ENCODE measurements at places on chromosomes 16 and 17.

DNA sequence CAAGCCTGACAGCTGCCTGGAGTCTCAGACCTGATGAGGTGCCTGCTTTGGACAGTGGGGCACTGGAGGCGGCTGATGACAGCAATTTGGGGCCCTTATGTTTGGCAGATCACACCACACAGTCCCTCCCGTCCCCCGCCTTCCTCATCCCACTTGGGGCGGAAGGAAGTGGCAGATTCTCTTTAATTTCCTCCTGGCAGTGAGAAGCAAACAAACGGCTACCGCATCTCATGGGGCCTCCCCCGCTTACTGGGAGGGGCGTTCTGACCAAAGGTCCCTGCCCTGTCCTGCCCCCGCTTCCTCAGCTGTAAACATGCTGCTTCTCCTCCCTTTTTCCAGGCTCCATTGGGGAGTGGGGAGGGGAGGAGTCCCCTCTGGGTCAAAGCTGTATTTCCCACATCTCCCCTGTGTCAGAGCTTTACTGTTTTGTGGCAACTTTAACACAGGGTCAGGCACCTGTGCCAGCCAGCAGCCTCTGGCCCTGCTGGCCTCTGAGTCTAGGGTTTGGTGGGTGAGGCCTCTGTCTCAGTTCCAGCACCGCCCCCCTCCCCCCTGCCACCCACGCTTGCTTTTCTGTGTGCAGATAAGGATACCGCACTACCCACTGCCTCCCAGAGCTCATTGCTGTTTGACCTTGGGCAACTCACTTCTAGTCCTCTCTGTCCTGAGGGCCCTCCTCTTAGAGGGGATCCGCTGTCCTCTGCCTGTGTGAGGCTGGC, 5.4 kb upstream of the NFATC3 start:
- no peak for DNase-seq

DNA sequence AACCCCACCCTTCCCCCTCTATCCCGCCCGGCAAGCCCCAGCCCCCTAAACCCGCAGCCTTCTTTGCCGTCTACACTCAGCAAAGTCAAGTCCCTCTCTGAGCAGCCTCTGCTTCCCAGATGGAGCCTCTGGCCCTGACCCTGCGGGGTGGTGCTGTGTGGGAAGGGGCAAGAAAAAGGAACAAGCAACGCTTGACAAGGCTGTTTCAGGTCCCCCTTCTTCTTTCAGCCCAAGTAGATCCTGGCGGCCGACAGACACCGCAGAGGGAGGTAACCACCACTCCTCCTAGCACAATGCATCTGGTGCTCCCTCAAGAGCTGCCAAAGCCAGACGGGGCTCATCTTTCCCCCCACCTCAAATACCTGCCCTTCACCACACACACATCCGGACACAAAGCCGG, 178.3 kb downstream of the ENGASE start:
- DNase-seq = no peak

DNA sequence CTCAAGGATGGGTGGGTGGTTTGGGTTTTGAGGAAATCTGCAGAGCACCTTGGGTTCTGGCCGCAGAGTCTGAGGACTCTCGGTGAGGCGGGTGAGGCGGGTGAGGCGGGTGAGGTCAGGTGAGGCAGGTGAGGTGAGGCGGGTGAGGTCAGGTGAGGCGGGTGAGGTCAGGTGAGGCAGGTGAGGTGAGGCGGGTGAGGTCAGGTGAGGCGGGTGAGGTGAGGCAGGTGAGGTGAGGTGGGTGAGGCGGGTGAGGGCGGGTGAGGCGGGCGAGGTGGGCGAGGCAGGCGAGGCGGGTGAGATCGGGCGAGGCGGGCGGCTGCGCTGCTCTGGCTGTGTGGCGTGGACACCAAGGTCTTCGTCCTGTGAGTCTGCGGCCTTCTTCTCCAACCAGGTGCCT, 24.1 kb upstream of the RPL13 start:
- no peak for DNase-seq

DNA sequence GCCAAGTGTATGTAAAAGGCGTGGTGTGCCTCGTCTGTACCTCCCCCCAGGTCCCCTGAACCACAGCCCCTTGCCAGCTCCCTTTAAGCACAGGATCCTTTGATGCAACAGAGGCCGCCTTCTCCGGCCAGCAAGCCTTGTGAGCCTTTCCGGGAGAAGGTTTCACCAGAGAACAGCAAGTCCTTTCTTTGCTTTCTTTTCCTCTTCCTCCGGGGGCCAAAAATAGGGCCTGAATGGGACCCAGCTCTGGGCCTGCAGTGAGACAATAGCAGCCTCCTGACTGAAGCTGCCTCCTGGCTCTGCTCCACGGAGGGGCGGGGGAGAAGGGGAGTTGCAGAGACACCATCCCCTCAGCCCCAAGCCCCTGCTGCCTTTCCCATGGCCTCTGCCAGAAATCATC, 9.0 kb downstream of the ADGRG1 start:
- DNase-seq = no peak

GRCh38 chr17:29074488-29074887, 31.5 kb downstream of the PIPOX start:
- no peak for DNase-seq
